Neural crest cell (in vitro differentiated cells): ENCODE measurements at places on chromosomes 4 and X.
A peak's percentile ranks its signal among the peaks of the same experiment; 100 is the strongest.

GRCh38 chrX:136622568-136622967 is 25.4 kb upstream of the CD40LG start:
- no peak overlapping the region for H3K4me3 ChIP-seq
- H3K4me1 ChIP-seq, result no peaks in the 10 kb centered on the region
- no peaks in the 10 kb centered on the region for H3K27me3 ChIP-seq

- no peaks in the 10 kb centered on the region for H3K27me3 ChIP-seq
- no peak for DNase-seq
- no peaks in the 10 kb centered on the region for H3K4me1 ChIP-seq
- H3K27ac ChIP-seq, result no peak overlapping the region
Measured at GRCh38 chrX:115894087-115894486, 276.5 kb upstream of the AGTR2 start.

GRCh38 chr4:23323436-23323835 is 566.4 kb downstream of the PPARGC1A start:
- peaks cover 57% of the 10 kb centered on the region for H3K4me1 ChIP-seq
- no peak overlapping the region for H3K4me3 ChIP-seq
- H3K27me3 ChIP-seq, result no peaks in the 10 kb centered on the region
- no peak for DNase-seq

- H3K36me3 ChIP-seq, result no peaks in the 10 kb centered on the region
- H3K27ac ChIP-seq, result peak overlapping the region; percentile 38
- H3K4me1 ChIP-seq, result peaks cover 48% of the 10 kb centered on the region
- peak overlapping the region; percentile 20 for H3K4me3 ChIP-seq
- no peak for DNase-seq
Measured at GRCh38 chr4:76200771-76201231, 12.8 kb downstream of the SCARB2 start.

GRCh38 chrX:68947882-68948605 is 119.2 kb downstream of the EFNB1 start:
- H3K4me3 ChIP-seq, result no peak overlapping the region

- no peaks in the 10 kb centered on the region for H3K4me1 ChIP-seq
- H3K4me3 ChIP-seq, result no peak overlapping the region
- no peaks in the 10 kb centered on the region for H3K27me3 ChIP-seq
- no peaks in the 10 kb centered on the region for H3K36me3 ChIP-seq
- H3K27ac ChIP-seq, result no peak overlapping the region
- DNase-seq, result no peak
Measured at GRCh38 chrX:150084496-150085229, 146.4 kb upstream of the EOLA2 start.

GRCh38 chr4:76147454-76148141 is 599 bp downstream of the NUP54 start:
- peaks cover 31% of the 10 kb centered on the region for H3K4me1 ChIP-seq
- peak overlapping the region; percentile 97 for H3K4me3 ChIP-seq
- peaks cover 4% of the 10 kb centered on the region for H3K36me3 ChIP-seq
- peak overlapping the region; percentile 96 for H3K27ac ChIP-seq
- peak; percentile 55 for DNase-seq
- no peaks in the 10 kb centered on the region for H3K27me3 ChIP-seq

DNA sequence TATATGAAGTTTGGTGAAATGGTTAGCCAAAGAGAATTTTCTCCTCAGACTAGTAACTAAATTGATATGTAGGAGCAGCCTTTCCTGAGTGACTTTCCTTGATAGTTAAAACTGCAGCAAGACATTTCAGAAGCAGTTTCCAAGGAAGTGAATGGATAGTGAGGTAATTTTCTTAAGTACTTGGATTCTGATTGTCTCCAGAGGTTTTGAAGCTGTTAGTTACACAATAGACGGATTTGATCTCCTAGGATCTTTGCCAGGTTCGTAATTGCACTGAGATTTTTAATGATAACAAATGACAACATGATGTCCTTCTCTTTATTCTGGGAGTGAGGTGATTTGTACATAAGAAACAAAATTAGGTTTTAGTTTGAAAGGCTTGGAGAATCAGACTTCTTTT is 29.2 kb downstream of the PRRG1 start:
- no peaks in the 10 kb centered on the region for H3K27me3 ChIP-seq
- no peak overlapping the region for H3K27ac ChIP-seq
- H3K4me3 ChIP-seq, result no peak overlapping the region
- peaks cover 6% of the 10 kb centered on the region for H3K4me1 ChIP-seq
- peaks cover 5% of the 10 kb centered on the region for H3K36me3 ChIP-seq

GRCh38 chr4:123300222-123301039 is 96.2 kb upstream of the SPRY1 start:
- no peak for DNase-seq
- no peak overlapping the region for H3K27ac ChIP-seq
- peaks cover 5% of the 10 kb centered on the region for H3K36me3 ChIP-seq
- peaks cover 44% of the 10 kb centered on the region for H3K4me1 ChIP-seq
- no peak overlapping the region for H3K4me3 ChIP-seq

GRCh38 chr4:172982151-172982590 is 186.4 kb upstream of the GALNT7 start:
- H3K27ac ChIP-seq, result peak overlapping the region; percentile 65
- no peaks in the 10 kb centered on the region for H3K27me3 ChIP-seq
- DNase-seq, result no peak
- peaks cover 4% of the 10 kb centered on the region for H3K36me3 ChIP-seq

- no peaks in the 10 kb centered on the region for H3K27me3 ChIP-seq
- H3K36me3 ChIP-seq, result peaks cover 3% of the 10 kb centered on the region
- H3K4me3 ChIP-seq, result no peak overlapping the region
Measured at GRCh38 chr4:94605241-94605805, 152.4 kb upstream of the BMPR1B start.

DNA sequence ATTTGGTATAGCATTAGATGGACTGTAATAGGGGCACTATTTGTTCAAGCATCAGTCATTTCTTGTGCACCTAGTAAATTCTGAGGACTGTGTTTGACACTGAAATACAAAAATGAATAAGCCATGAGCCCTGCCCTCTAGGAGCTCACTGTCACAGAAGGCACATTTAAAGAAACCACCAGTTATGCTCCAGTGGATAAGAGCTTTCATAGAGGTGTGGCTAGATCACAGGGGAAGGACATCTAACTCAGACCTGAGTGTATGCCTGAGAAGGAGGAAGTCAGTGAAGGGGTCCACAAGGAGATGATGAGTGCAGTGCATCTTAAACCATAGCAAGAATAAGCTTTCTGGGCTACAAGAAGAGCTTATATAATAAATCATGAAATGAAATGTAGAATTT is 40.1 kb downstream of the BTC start:
- no peaks in the 10 kb centered on the region for H3K27me3 ChIP-seq
- no peak for DNase-seq
- H3K36me3 ChIP-seq, result no peaks in the 10 kb centered on the region
- no peak overlapping the region for H3K27ac ChIP-seq
- H3K4me3 ChIP-seq, result no peak overlapping the region
- peaks cover 21% of the 10 kb centered on the region for H3K4me1 ChIP-seq

DNA sequence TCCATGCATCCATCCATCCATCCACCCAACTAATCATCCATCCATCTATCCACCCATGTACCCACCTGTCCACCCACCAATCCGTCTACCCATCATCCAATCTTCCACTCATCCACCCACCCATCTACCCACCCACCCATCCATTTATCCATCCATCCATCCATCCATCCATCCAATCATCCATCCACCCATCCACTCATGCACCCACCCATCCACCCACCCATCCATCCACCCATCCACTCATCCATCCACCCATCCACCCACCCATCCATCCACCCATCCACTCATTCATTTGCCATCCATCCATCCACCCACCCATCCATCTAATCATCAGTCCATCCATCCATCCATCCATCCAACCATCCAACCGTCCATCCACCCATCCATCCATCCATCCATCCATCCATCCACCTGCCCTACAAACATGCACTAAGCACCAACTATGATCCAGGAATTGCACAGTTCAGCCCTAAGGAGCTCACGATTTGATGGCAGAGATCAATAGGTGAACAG is 21.3 kb upstream of the MXD4 start:
- DNase-seq, result no peak
- no peaks in the 10 kb centered on the region for H3K36me3 ChIP-seq
- H3K4me1 ChIP-seq, result peaks cover 8% of the 10 kb centered on the region
- no peak overlapping the region for H3K4me3 ChIP-seq

- H3K36me3 ChIP-seq, result no peaks in the 10 kb centered on the region
- no peak overlapping the region for H3K27ac ChIP-seq
Measured at GRCh38 chr4:80078346-80079092, 5.5 kb upstream of the ANTXR2 start.

GRCh38 chrX:84339507-84340364 is 151.7 kb upstream of the RPS6KA6 start:
- no peaks in the 10 kb centered on the region for H3K27me3 ChIP-seq
- H3K36me3 ChIP-seq, result peaks cover 3% of the 10 kb centered on the region
- no peak overlapping the region for H3K4me3 ChIP-seq
- H3K4me1 ChIP-seq, result no peaks in the 10 kb centered on the region

- no peak for DNase-seq
- H3K27me3 ChIP-seq, result peaks cover 7% of the 10 kb centered on the region
- no peaks in the 10 kb centered on the region for H3K4me1 ChIP-seq
- H3K27ac ChIP-seq, result no peak overlapping the region
Measured at GRCh38 chr4:147780137-147780777, 48.4 kb downstream of the ARHGAP10 start.

- H3K4me3 ChIP-seq, result no peak overlapping the region
- H3K36me3 ChIP-seq, result no peaks in the 10 kb centered on the region
- no peak for DNase-seq
Measured at GRCh38 chr4:28759064-28759463, 1898.4 kb downstream of the STIM2 start.

DNA sequence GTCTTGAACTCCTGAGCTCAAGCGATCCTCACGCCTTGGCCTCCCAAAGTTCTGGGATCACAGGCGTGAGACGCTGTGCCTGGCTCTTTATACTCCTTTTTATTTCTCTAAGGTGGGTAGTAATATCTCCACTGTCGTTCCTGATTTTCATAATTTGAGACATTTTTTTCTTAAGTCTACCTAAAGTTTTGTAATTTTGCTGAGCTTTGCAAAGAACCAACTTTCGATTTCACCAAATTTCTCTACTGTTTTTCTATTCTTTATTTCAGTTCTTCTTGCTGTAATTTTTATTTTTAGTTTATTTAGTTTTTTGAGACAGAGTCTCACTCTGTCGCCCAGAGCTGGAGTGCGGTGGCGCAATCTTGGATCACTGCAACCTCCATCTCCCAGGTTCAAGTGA is 70.4 kb upstream of the CITED1 start:
- no peak overlapping the region for H3K27ac ChIP-seq
- H3K4me3 ChIP-seq, result no peak overlapping the region
- no peak for DNase-seq
- H3K4me1 ChIP-seq, result no peaks in the 10 kb centered on the region

DNA sequence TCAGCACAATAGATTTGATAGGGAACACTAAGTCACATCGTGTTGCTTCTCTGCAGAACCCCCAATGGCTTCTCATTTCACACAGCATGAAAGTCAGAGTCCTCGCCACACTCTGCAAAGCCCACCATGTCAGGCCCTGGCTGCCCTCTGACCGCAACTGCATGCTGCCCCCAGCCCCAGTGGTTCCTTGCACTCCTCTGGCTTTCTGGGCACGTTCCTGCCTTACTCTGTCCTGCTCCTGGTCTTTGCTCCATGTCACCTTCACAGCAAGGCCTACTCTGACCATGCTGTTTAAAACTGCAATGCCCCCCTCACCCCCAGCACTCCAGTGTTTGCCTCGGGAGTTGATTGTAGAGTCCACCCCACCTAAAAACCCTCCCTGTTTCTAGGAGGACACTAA is 78.1 kb downstream of the EVC start:
- peaks cover 11% of the 10 kb centered on the region for H3K4me1 ChIP-seq
- H3K27ac ChIP-seq, result peak overlapping the region; percentile 89
- H3K27me3 ChIP-seq, result no peaks in the 10 kb centered on the region
- no peak for DNase-seq
- H3K36me3 ChIP-seq, result peaks cover 25% of the 10 kb centered on the region
- no peak overlapping the region for H3K4me3 ChIP-seq

- no peaks in the 10 kb centered on the region for H3K27me3 ChIP-seq
- H3K4me3 ChIP-seq, result no peak overlapping the region
- H3K4me1 ChIP-seq, result peaks cover 6% of the 10 kb centered on the region
- H3K36me3 ChIP-seq, result peaks cover 13% of the 10 kb centered on the region
- DNase-seq, result no peak
Measured at GRCh38 chr4:2648159-2648814, 107.8 kb downstream of the TNIP2 start.

GRCh38 chr4:184694412-184694956 is 39.4 kb downstream of the CENPU start:
- H3K4me1 ChIP-seq, result no peaks in the 10 kb centered on the region
- no peaks in the 10 kb centered on the region for H3K27me3 ChIP-seq
- no peak for DNase-seq
- no peak overlapping the region for H3K27ac ChIP-seq
- H3K4me3 ChIP-seq, result no peak overlapping the region

- H3K27ac ChIP-seq, result no peak overlapping the region
- no peaks in the 10 kb centered on the region for H3K27me3 ChIP-seq
- H3K4me3 ChIP-seq, result no peak overlapping the region
- no peak for DNase-seq
- peaks cover 3% of the 10 kb centered on the region for H3K36me3 ChIP-seq
- peaks cover 72% of the 10 kb centered on the region for H3K4me1 ChIP-seq
Measured at GRCh38 chr4:140084385-140084784, 69.6 kb downstream of the MAML3 start.

GRCh38 chr4:152945639-152946038 is 9.5 kb downstream of the FHDC1 start:
- H3K36me3 ChIP-seq, result peaks cover 31% of the 10 kb centered on the region
- H3K27ac ChIP-seq, result no peak overlapping the region
- DNase-seq, result no peak
- H3K4me3 ChIP-seq, result peak overlapping the region; percentile 2
- peaks cover 2% of the 10 kb centered on the region for H3K27me3 ChIP-seq

DNA sequence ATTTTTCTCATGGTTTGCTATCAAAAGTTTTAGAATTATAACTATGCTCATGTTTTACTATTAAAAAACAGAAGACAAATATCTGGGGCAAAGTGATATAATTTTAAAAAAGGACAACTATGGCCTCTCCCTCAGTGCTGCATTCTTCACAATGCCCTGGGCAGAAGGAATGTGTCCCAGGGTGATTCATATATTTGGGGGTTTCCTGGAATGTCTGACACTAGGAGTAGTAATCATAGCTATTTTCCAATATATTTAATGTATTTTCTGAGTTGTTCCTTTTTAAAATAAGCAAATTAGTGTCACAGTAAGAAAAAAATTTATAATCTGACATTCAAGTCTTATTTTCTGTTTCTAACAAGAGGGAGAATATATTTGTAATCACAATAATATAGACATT is 281.7 kb downstream of the UNC5C start:
- no peak overlapping the region for H3K4me3 ChIP-seq
- DNase-seq, result no peak
- no peaks in the 10 kb centered on the region for H3K4me1 ChIP-seq
- H3K36me3 ChIP-seq, result no peaks in the 10 kb centered on the region
- no peak overlapping the region for H3K27ac ChIP-seq
- H3K27me3 ChIP-seq, result no peaks in the 10 kb centered on the region
